CD8-positive, alpha-beta T cell (primary cell): ENCODE measurements at places on chromosomes 16 and 17. TPM values are rescaled to one million over a fixed set of nuclear protein-coding genes. Genes with fewer than 3 reads are reported as not detected.

GRCh38 chr17:49646391-49647255 is 31.3 kb downstream of the SPOP start:
- DNase-seq, result no peak

DNA sequence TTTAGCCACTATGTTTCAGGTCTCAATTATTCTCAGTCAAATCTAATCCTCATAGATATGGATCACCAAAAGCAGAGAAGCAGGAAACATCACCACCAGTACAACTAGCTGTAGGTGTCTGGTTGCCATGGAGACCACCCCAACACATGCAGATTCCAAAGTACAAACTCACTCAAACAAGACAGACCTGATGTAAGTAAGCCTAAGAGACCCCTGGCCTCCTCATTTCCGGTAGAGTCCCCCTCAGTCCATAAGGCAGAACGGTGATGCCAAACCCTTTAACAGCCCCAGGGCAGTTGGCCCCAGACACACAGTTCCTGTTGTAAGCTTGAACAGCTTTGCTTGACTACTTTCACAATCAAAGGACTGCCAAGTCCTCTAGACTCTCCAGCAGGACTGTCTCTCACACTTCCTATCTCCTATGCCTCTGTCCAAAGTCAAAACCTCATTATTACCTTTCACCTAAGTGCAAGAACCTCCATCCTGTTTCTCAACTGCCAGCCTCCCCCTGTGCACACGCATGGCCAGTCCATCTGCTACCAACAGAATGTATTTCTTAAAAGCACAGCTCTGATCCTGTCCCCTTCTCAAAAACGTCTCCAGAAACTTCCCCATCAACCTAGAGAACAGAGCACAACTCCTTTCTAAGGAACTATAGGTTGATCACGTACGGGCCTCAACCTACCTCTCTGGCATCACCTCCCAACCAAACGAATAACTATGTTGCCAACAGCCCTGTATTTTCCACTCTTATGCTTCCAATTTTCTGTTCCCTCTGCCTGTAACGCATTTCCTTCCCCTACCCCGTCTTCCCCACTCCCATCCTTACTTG is 23.9 kb downstream of the SLC39A11 start:
- no peak for DNase-seq

GRCh38 chr16:50887500-50888298 is 145.8 kb downstream of the CYLD start:
- DNase-seq, result no peak

GRCh38 chr17:76243826-76244679 is 3.8 kb upstream of the RNF157 start:
- no peak for DNase-seq

DNA sequence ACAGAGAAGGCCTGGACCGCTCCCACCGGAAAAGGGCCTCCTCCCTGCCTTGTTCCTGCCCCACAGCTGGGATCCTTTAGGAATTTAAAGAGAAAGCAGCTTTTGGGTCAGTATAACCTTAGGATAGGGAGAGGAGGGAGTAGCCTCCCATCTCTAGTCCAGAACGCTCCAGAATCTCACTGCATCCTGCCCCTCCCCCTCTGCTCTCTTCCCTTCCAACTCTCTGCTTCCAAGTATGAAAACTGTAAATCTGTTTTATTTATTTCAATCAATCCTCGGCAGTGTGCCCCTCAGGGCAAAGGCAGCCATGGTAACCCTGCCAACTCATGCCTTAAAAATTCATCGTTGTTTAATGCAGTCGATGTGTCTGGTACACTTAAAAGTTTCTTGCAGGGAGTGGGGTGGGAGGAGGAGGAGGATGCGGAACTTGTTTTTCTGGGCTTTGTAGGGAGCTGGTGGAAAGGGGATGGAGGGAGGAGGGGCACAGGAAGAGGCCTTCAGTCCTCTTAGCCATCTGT is 21.2 kb upstream of the MTSS2 start:
- DNase-seq, result no peak

DNA sequence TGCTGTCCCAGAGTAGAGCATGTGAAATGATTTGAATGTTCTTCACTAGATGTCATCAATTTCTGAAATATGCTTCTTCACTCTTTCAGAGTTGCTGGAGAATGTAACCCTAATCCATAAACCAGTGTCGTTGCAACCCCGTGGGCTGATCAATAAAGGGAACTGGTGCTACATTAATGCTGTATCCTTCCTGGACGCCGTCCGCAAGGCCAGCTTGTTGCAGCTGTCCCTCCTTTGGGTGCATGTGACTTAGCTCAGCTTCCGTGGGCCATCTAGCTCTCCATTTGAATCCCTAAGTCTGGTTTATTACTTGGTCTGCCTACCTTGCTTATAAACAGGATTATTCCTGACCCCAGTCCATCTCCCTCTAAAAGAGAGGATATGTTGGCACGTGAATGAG is 58.8 kb downstream of the USP10 start:
- no peak for DNase-seq

GRCh38 chr16:29876217-29876593 is 13.2 kb upstream of the CDIPT start:
- no peak for DNase-seq

- DNase-seq, result no peak
Measured at GRCh38 chr17:7250695-7251627, 573 bp downstream of the CTDNEP1 start.

- DNase-seq, result no peak
Measured at GRCh38 chr16:86077243-86077940, 178.4 kb downstream of the IRF8 start.

GRCh38 chr17:17425591-17425990 is 51.2 kb upstream of the MED9 start:
- DNase-seq, result no peak

- DNase-seq, result peak; percentile 43
Measured at GRCh38 chr17:48416971-48417370, 13.0 kb downstream of the SKAP1 start.

The NPIPA3 gene
- total RNA-seq, result 2.9 TPM

The KCNAB3 gene
- 6.1 TPM for total RNA-seq

The KRT20 gene
- total RNA-seq, result not detected

The WDR59 gene
- 60.1 TPM for total RNA-seq

The CBFA2T3 gene
- 0.31 TPM for total RNA-seq

The HP gene
- not detected for total RNA-seq
